Activated CD4-positive, alpha-beta memory T cell treated with anti-CD3 and anti-CD28 coated beads, Interleukin-2, amount 10 ng/mL, durations not matched to agents 7 days and 5 days (primary cell): ENCODE measurements at places on chromosomes 4 and X.

DNA sequence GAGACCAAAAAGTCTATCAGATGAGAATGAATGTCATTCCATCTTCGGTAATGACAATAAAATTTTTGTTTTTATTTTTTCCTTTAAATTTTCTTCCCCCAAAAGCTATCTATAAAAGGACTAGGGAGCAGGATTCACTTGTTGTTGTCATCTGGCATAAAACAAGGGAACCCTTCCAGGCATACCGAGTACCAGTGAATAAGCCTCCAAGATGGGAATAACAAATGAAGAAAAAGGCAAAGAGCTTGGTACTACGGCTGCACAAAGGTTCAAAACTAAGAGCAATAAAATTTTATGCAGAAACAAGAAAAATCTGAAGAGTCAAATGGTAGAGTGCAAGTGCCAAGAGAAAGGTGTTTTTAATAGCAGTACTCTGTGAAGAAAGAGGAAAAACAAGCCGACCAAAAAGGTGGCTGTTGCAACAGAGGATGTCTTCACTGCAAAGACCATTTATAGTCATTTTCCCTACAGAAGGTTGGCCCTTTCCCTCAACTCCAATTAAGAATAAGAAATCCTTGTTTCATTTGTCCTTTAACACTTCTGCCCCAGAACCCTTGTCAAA, 25.8 kb downstream of the PPP3CA start:
- DNase-seq = no peak

DNA sequence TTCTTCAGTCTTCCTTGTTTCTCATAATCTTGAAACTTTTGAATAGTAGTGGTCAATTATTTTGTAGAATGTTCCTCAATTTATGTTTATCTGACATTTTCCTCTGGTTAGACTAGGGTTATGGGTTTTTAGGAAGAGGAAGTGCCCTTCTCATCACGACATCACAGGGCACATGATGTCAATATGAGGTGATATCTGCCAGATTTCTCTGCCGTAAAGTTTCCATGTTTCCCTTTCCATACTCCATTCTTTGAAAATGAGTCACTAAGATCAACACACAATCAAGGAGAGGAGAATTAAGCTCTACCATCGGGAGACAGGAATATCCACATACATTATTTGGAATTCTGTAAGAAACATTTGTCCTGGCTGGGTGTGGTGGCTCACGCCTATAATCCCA, 28.4 kb downstream of the RP2 start:
- no peak for DNase-seq

- DNase-seq = peak; percentile 35
Measured at GRCh38 chr4:109294006-109294405, 8.5 kb downstream of the COL25A1 start.

DNA sequence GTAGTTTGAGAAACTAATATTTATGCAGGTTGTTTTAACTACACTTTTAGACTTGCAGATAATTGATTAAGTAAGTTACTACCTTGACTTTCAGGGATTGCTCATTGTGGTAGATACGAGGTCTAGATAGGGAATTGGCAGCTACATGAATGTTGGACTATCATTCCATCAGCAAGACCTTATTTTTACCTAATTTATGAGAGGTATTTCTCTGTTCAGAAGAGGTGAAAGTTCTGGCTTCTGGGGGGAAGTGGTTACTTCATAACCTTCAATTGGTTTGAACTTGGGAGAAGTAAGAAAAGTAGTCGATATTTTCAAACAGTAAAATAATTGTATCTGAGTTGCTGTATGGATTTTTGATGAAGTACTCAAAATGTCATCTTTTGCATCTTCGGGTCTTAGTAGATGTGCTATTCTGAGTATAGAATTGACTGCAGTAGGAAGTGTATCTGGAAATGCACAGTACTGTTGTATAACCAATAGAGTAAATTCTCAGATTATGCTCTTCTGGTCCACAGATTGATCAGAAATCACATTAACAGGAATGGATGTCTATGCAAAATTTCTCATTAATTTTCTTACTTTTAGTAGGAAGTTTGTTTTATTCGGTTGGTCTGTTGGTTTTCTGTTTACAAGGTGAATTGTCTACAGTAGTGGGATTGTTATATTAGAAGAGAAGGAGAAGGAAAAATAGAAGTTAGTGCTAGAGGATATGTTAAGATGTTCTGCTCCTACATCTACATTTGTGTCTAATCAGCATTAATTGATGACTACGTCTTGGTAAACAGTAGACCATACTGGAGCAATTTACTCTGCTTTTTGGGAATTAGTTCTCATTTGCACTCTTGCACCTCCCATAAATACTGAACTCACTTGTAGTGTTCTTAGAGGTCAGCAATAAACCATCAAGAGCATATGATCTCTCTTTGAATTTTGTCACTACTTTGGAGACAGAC, 3.0 kb downstream of the NFKB1 start:
- DNase-seq = no peak

GRCh38 chrX:33252306-33252825, 41.0 kb upstream of the DMD start:
- DNase-seq = no peak

GRCh38 chrX:37818031-37818430, 29.3 kb downstream of the DYNLT3 start:
- DNase-seq = no peak
